ENCODE measurements at places on chromosomes 5 and 9.

DNA sequence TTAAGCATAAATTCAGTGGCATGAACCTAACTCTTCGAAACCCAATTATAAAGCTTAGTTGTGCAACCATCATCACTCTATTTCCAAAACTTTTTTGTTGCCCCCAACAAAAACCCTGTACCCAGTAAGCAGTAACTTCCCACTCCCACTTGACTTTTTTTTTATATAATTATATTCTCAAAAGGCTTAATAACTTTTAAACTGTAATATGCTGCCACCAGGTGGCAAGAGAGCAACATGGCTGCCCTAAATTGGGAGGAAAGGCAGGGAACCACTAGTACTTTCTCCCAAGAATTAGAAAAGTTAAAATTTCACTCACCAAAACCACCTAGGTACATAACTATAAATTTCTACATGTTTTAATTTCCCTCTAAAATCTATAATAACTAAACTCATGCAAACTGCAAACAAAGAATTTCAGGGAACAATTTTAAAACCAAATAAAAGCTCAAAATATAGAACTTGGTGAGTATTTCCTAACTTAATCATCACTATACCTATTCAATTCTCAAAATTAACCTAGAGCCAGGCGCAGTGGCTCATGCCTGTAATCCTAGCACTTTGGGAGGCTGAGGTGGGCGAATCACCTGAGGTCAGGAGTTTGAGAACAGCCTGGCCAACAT, 50.2 kb upstream of the RNF38 start:
- no peak for DNase-seq

- no peak for DNase-seq
These were observed 5.9 kb downstream of the LIX1 start for GRCh38 chr5:97136475-97136874.

- DNase-seq = no peak
These were observed 817.1 kb downstream of the CDH12 start for GRCh38 chr5:22036061-22036460.

DNA sequence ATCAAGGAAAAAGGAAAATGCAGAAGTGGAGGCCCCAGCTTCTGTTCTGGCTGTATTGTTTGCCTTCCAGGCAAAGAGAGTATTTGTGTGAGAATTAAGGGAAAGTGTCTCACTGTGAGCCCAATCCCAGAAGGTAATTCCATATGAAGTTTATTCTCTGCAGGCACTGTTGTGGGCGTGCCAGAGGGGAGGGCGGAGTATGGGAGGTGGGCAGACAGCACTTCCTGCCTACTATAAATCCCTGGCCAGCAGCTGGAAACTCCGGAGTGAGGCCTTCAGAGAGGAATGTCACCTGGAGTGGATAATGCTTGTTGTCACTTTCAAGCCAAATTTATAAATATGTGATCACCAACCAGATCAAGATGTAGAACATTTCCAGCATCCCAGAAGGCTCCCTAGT, 209.5 kb downstream of the ARHGAP26 start:
- DNase-seq = no peak

DNA sequence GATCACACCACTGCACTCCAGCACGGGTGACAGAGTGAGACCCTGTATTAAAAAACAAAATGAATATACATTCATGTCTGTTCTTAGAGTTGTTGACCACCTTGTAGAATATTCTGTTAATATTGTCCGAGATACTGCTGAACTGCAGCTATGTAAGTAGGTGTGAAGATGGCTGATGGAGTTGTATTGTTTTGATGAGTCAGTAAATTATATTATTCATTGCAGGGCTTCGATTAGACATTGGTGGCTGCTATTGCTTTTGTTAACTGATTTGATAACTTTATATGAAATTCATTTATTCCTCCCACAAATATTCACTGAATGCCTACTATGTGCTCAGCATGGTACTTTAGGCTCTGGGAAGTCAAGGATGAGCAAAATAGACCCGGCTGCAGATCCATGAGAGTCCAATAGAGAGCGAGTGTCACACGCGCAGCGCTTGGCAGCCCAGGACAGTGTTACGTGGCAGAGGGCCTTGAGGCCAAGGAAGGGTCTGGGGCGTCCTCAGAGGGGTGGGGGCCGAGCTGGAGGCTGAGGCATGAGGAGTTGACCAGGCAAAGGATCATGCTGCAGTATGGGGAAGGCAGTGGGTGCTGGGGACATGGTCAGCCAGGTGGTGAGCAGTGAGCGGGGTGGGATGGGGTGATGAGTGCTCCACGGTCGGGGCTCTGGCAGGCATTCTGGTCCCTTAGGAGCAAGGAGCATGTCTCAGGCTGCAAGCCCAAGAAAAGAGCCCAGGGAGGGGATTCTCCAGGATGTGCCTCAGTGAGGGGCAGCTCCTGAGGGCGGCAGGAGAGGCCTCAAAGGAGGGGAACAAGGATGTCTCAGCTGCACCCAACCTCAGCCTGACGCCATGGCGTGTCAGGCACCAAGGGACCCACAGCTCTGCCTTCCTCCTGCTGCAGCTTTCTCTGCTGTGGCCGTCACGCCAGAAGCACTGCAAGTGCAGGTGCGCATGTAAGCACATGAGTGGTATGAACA, 243.5 kb downstream of the GADD45G start:
- DNase-seq = no peak
